ENCODE measurements at places on chromosomes 2 and 18. TPM values are rescaled to one million over a fixed set of nuclear protein-coding genes. Genes with fewer than 3 reads are reported as not detected.

DNA sequence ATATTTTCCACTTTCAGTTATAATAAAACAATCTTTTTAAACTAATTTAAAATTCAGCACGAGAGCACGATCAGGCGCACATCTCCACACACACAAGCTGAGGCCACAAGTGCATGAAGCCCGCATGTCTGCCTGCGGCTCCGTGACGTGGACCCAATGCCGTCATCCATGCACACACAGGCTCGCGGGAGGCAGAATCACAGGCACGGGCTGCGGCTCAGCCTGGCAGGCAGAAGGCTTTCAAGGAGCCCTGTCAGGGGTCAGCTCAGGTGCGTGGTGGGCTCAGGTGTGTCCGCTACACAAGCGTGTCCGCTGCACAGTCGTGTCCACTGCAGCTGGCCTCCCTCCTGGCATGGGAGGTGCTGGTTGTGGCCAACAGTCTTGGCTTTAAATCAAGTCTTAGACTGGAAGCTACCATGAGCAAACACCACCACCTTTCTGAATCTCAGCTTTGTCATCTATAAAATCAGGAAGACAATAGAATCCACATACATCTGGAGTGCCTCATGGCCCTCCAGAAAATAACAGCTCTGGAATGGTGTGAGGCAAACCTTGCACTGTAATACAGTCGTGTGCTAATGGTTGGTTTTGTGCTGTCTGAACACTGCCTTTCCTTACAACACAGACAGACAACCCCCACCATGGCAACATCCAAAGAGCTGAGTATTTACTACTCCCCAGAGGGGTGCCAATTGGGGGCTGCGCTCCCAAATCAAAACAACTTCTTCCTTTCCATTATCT, 210.1 kb downstream of the NDUFA10 start:
- no peak for DNase-seq

DNA sequence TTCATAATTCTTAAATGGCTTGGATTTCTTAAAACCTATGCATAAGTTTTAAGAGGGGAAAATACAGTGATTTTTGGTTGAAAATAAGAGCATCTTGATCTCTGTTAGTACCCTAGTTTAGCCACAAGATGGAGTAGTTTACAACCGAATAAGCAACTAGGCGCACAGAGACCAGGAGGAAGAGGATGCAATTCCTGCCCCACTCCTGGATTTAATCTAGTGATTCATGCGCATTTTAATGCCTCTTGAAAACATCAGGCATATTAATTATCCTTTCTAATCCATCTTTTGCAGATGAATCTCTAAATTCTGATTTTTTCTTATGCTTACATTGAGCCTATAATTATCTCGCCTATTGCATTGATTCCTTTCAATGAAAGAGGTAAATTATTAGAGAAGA, 76.7 kb downstream of the MRPS9 start:
- DNase-seq, result no peak

TRIM54 gene
- not detected for total RNA-seq

ITPRIPL1 gene
- total RNA-seq, result 31.4 TPM

- no peak for DNase-seq
Measured at GRCh38 chr2:216803791-216804190, 56.1 kb downstream of the TNP1 start.

DNA sequence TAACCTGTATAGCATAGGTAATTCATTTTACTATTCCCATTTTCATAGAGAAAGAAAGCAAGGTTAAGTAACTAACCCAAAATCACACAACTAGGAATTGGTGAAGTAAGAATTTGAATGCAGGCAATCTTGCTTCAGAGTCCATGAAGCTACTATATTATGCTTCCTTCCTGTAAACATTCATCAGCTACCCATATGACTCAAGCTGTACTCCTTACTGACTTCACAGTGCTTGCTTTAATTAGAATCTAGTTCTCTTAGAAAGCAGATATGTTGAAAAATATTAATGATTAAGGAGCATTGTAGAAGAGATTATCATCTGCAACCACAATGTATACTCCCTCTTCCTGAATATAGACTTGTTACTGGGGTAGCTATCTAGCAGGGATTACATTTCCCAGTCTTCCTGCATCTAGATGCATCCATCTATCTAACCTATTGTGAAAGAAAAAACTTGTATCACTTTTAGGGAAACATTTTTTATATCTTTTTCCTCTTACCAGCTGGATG, 961.6 kb upstream of the CHAC2 start:
- no peak for DNase-seq

CYP27A1 gene
- 0.30 TPM for total RNA-seq

GRCh38 chr18:74856434-74856833, 258.8 kb downstream of the ZNF407 start:
- DNase-seq, result no peak

FN1 gene
- 0.60 TPM for total RNA-seq

MAIP1 gene
- 30.4 TPM for total RNA-seq

DNA sequence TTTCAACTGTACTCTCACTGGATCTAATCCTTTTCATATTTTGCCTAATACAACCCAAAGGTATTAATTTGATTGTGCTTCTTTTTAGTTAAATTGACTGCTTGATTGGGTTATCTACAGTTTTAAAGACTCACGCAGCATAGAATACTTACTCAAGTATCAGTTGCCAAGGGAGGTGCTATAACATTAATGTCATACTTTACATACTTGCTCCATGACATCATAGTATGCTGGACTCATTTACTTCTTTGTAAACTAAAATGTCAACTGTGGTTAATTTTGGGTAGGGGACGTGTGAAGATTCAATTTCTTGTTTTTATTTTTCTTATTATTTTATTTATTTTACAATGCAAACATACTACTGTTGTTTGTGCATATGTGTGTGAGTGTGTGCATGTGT, 716.2 kb upstream of the VRK2 start:
- no peak for DNase-seq

- no peak for DNase-seq
Measured at GRCh38 chr2:36530178-36530982, 67.6 kb downstream of the FEZ2 start.

DNA sequence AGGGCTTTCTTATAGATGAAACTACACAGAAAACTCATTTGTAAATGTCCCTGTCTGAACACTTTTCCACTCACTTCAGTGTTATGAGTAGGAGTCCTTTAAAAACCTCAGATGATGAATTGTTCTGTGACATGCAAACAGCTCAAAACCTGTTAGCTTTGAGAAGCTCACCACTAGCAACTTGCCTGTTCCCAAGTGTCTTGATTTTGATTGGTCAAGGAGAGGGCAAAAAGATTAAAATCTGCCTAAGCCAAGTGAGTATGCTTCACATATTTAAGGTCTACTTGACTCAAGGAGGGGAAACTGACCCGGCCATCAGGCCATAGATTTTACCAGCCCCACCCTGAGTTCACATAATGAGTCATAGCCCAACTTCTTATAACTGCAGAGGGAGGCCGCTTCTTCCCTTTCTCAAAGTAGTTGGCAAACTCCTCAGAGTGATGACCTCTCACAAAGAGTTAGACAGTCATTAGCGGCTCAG, 45.2 kb upstream of the MEIS1 start:
- DNase-seq, result no peak

GRCh38 chr18:67938660-67939059, 422.1 kb upstream of the DSEL start:
- no peak for DNase-seq

- no peak for DNase-seq
Measured at GRCh38 chr18:41939326-41939725, 15.7 kb upstream of the PIK3C3 start.

FAM161A gene
- 6.9 TPM for total RNA-seq

ZNF892 gene
- total RNA-seq, result 4.1 TPM

GRCh38 chr2:175792881-175793280, 209.2 kb downstream of the LNPK start:
- no peak for DNase-seq

CCDC121 gene
- total RNA-seq, result 0.28 TPM

AQP12B gene
- total RNA-seq, result not detected

DNA sequence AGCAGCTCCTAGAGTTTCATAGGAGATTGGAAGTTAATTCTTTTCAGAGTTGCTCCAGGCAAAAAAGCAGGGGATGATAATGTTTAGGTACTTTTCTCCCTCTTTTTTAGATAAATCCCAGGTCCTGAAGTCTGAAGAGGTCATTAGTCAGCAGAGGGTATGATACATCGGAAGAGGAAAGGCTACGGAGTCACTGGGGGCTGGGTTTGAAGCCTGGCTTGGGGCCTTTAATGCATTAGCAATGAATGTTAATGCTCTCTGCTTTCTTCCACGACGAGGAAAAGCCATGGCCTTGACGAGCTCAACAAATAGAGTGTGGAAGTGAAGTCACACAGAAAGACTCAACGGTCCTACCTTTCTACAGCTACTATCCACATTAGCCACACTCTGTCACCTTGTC, 235.1 kb downstream of the NCKAP5 start:
- DNase-seq, result no peak

DNA sequence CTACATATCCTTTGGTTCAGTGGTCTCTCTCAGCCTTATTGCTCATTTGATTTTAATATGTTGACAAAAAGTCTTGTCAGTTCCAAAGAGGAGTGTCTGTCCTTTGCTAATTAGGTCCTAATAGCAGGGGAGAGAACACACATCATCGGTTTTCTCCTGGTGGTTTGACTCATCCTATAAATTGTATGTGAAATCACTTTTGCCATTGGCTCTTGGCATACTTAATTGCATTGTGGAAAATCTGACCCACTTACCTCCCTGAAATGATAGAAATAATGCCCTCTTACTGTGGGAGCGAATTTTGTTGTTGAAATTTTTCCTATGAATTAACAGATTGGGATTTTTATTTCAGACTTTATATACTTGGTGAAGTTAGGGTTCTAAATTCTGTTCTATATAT, 58.3 kb downstream of the MTCL1 start:
- no peak for DNase-seq

- peak; percentile 38 for DNase-seq
Measured at GRCh38 chr18:12839057-12839525, 44.9 kb downstream of the PTPN2 start.

- no peak for DNase-seq
Measured at GRCh38 chr18:21632393-21632792, 20.3 kb downstream of the SNRPD1 start.

NYAP2 gene
- not detected for total RNA-seq

DNA sequence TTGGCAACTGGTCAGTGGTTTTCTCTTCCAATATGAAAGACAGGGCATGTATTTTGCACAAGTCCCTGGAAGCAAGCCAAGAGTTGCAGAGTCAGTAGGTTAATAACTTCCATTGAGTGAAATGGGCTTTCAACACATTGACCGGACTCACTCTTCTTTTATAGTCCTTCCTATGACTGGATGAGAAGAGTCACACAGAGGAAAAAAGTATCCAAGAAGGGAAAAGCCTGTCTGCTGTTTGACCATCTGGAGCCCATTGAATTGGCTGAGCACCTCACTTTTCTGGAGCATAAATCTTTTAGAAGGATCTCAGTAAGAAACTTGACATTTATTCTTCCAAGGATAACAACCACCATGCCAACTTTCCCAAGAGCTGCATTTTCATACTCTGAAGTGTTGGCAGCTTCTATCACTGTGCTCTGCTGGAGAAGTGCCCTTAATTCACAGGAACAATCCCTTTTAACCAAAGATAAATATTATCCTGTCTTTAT, 45.4 kb downstream of the RASGRP3 start:
- no peak for DNase-seq

GRCh38 chr2:131152074-131152473, 46.9 kb downstream of the PLEKHB2 start:
- no peak for DNase-seq

- DNase-seq, result no peak
Measured at GRCh38 chr2:127872354-127872753, 13.4 kb downstream of the AMMECR1L start.

DNA sequence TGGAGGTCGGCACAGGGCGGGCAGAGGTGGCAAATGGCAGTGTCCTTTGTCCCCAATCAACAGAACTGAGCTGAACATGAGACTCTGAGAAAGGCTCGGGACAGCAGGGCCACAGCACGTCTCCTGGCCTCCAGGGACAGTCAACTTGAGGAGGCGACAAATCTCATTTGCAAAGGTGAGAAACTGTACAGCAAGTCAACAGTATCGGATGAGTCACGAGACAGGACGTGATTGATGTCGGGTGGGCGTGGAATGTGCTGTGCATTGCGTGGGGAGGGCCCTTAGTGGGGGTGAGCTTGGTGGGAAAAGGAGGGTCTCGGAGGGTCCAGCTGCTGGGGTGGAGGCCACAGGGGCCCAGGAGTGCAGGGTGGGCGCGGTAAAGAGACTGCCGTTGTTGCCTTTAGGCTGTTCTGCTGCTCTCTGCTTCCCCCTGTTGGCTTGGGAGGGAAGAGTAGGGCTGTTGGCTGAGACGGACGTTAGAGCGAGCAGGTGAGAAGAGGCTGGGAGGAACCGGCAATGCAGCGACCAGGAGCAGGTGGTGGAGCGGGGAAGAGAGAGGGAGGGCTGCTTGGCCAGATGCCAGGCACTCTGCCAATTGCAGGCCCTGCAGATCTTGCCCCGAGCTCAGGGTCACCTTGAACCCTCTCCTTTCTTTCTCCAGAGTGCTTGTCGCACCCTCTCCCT, 164.3 kb downstream of the BCL2 start:
- peak; percentile 87 for DNase-seq

GRCh38 chr2:10228611-10229365, 73.9 kb upstream of the HPCAL1 start:
- no peak for DNase-seq

- DNase-seq, result no peak
Measured at GRCh38 chr2:43370705-43371104, 144.3 kb upstream of the ZFP36L2 start.

SRD5A2 gene
- total RNA-seq, result not detected

DNA sequence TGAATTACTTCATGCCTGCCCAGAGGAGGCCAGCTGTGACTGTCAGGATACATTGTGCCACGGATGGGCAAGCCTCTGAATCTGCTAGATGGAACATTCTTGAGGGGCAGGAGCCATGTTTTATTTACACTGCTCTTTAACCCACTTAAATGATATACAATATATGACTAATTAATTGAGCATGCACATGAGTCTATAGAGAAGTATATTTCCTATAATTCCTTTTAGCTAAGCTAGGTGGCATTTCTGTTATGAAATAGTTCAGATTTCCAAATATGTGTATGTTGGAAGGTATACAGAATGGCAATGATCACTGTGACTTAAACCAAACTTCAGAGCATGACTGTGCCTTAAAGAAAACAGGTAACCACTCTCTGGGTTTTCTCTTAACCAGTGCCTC, 131.7 kb downstream of the RAB3GAP1 start:
- DNase-seq, result no peak

GRCh38 chr2:112712903-112713584, 7.8 kb upstream of the NT5DC4 start:
- DNase-seq, result peak; percentile 63

SERPINB3 gene
- total RNA-seq, result not detected

- DNase-seq, result no peak
Measured at GRCh38 chr18:76943542-76944339, 121.4 kb downstream of the ZNF236 start.

- no peak for DNase-seq
Measured at GRCh38 chr2:46534589-46534988, 55.2 kb downstream of the TMEM247 start.

CYP27C1 gene
- total RNA-seq, result not detected

DNA sequence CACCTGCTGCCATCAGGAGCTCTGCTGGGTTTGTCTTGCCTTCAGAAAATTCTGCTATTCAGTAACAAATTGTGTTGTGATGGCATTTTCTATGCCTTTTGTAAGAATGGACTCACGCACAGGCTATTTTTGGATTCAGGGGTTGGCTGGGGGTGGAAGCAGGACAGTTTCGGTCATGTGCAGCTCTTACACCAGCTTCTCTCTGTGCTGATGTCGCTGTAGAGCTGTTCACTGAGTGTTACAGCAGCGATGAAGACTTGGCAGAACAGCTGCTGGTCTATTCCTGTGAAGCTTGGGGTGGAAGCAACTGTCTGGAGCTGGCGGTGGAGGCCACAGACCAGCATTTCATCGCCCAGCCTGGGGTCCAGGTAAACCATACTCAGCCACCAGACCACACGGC, 49.2 kb downstream of the TRPM8 start:
- DNase-seq, result no peak

NEURL3 gene
- 4.4 TPM for total RNA-seq

CRACDL gene
- 0.79 TPM for total RNA-seq

Data from activated T-cell treated with anti-CD3 and anti-CD28 coated beads, Interleukin-2, amount 50 U/mL, for 72 hours (primary cell).